H1 (cell line): ENCODE measurements at places on chromosomes 5 and 9.

GRCh38 chr5:136202469-136203205 is 9.7 kb upstream of the SMIM32 start:
- DNase-seq = peak; percentile 76

DNA sequence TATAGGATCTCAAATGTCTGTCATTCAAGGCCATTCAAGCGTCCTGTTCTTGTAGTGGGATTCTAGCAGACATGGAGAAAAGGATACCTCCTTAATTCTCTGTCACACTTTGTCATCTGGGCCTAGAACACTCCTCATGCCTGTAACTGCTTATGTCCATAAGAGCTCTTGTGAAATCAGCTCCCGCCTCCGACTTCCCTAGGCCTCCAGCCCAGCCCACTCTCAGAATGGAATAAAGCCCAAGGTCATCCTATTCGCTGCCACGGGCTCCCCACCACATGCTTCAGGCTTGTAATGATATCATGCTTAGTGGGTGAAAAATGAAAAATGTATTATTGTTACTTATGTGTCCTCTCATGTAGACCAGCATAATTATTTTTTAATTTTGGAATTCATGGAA is 632.5 kb downstream of the ISL1 start:
- DNase-seq = no peak

DNA sequence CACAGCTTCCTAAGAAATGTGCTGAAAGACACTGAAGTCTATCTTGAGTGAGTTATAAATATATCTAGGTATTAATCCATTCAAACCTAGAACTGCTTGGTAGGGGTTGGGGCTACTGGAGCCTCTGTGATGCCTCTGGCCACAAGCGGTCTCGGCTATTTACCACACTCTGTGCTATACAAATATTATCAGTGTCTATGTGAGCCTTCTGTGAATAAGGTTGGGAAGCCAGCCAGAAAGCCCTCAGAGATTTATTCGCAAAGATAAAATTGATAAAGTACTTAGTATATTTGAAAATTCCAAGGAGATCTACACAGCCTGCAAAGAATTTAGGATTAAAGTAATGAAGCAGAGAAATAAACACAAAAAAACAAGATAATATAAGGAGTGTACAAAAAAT is 41.4 kb downstream of the LIFR start:
- DNase-seq = no peak

- DNase-seq = no peak
Measured at GRCh38 chr5:160271836-160272235, 40.5 kb downstream of the CCNJL start.

- no peak for DNase-seq
Measured at GRCh38 chr5:151047814-151048425, 27.5 kb downstream of the GPX3 start.

DNA sequence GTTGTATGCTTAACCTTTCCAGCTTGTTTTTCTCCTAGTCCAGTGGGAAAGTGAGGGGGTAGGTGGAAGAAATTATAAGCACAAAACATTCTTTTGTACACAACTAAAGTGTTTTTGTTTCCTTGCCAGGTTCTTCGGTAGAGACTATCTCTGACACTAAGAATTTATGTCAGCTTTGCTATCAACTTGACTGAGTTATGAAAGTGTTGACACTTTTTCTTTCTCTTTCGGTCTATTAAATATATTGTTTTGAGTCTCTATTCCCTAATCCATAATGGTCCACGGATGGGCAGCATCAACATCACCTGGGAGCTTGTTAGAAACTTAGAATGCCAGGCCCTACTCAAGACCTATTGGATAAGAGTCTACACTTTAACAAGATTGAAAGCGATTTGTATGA is 195.0 kb upstream of the ATP10B start:
- no peak for DNase-seq

DNA sequence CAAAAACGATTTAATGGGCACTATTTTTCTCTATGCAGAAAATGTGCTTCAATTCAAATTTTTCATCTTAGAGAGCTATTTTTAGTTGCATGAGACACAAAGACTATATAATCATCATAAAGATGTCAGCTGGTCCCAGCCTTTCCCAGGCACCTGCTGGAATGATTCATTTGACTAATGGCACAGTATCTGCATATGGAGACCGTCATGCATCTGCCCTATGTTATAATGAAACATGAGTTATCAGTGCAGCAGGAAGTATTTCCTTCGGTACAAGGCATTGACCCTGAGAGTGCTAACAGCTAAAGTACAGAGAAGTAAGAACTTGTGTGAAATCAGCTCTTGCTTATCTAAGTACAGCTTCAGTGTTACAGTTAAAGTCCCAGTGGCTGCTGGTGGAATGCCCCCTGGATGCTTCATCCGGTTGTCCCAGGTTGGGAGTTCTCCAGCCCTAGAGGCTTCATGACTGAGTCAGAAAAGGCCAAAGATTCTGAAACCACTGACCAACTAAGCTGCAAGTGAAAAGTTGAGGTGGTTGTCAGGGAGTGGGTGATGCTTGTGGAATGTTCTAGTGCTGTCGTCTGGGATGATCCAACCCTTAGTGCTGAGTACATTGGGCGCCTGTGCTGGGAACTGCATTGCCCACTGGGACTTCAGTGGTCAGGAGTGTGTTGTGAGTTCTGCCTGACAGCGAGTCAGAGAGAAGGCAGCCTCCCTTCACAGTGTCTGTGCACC is 57.2 kb downstream of the MTRR start:
- no peak for DNase-seq

GRCh38 chr5:95993266-95993665 is 31.6 kb upstream of the ELL2 start:
- no peak for DNase-seq

GRCh38 chr5:10453545-10453944 is 11.9 kb downstream of the ROPN1L start:
- no peak for DNase-seq

DNA sequence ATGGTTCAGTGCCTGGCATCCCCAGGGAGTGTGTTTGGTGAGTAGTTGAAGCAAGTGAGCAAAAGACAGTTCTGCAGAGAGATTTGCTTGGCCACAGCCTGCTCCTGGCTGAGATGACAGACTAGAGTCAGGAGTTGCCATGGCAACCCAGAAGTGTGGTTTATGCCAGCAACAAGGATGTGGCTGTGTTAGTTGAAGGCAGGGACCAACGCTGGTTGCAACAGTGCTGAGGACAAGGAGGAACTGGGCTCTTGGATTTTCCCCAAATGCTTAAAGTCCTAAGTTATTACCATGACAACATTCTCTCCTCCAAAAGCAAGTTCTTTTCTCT is 2.7 kb downstream of the NXNL2 start:
- no peak for DNase-seq

- no peak for DNase-seq
Measured at GRCh38 chr9:124802426-124802825, 25.5 kb downstream of the OLFML2A start.

DNA sequence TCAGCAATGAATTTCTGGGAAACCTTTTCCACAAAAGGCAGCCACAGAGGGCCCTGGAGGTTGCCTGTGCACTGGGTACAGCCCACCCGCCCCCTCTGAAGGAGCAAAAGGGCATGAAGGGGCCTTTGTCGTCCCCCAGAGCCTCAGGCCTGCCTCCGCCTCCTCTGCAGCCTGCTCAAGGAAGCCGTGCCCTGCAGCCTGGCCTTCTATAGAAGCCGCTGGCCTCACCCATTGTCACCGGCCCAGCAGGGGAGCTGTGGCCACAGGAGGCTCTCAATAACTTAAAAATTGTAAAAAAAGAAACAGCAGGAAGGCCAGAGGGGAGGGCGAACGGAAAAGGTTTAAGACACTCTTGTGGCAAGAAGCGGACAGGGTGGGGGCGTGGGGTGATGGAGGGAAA is 213.3 kb downstream of the IRX2 start:
- DNase-seq = peak; percentile 61

GRCh38 chr5:62284946-62285891 is 20.8 kb upstream of the KIF2A start:
- DNase-seq = no peak

- no peak for DNase-seq
Measured at GRCh38 chr9:119487118-119487827, 118.0 kb upstream of the BRINP1 start.
